Stimulated activated CD4-positive, alpha-beta T cell treated with anti-CD3 and anti-CD28 coated beads, Interleukin-15, amount 100 ng/mL, for 24 hours (primary cell): ENCODE measurements at places on chromosomes 11 and 22.
A peak's percentile ranks its signal among the peaks of the same experiment; 100 is the strongest.

DNA sequence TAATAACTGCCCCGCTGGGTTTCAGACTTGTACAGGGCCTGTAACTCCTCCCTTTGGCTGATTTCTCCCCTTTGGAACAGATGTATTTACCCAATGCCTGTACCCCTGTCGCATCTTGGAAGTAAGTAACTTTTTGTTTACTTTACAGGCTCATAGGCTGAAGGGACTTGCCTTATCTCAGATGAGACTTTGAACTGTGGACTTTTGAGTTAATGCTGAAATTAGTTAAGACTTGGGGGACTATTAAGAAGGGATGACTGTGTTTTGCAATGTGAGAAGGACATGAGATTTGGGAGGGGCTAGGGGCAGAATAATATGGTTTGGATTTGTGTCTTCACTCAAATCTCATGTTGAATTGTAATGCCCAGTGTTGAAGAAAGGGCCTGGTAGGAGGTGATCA, 62.0 kb downstream of the TRPC6 start:
- DNase-seq, result no peak

- no peak for DNase-seq
Measured at GRCh38 chr11:65857500-65857852, 504 bp downstream of the CFL1 start.

DNA sequence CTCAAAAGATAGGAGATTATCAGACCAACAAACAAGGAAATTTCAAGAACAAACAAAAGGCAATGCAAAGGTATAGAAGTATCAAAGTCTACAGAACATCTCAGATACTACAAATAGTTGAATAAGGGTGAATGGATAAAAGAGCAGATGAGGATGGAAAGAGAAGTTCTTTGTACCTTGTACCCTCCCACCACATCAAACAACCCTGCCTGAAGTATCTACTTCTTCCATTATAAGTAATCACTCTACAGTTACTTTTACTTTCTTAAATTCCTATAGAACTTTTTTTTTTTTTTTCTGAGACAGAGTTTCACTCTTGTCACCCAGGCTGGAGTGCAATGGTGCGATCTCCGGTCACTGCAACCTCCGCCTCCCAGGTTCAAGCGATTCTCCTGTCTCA, 35.1 kb downstream of the MTMR2 start:
- no peak for DNase-seq

GRCh38 chr11:55658031-55658573, 3.9 kb upstream of the OR4C6 start:
- no peak for DNase-seq

- no peak for DNase-seq
Measured at GRCh38 chr22:32996702-32997101, 61.5 kb downstream of the SYN3 start.

GRCh38 chr11:105907319-105907718, 114.7 kb downstream of the MSANTD4 start:
- no peak for DNase-seq

DNA sequence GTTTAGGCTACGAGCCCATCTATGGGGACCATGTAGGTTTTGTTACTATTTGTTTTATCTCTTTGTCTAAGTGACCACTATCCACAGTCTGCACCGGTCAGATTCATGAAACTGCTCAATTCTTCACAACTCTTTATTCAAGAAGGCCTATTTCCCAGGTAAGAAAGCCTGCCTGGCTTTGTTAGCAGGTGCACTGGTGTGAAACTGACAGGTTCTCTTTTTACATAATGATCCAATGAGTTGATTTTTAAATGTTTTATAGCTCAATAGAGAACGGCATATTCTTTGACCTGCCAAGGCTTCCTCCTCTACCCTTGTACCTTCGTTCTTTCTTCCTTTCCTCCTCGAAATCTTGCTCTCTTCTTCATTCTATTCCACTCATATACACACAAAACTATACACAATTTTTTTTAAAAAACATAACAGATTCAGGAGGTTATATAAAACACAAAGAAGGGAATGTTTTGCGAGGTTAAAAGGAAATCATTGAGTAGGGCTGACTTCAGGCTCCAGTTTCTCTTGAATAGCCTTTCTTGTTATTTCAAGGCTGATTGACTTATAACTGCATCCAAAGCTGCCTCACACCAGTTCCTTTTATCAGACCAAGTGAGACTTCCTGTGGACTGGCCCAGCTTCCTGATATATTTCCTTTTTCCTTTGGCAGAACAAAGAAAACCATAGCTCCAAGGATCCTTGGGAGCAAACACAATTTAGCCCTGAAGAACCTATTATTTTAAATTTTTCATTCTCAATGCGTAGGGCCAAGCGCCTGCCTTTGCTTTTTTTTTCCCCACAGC, 11.4 kb downstream of the FLI1 start:
- no peak for DNase-seq

GRCh38 chr11:128172046-128172878, 415.1 kb downstream of the ETS1 start:
- peak; percentile 92 for DNase-seq

- no peak for DNase-seq
Measured at GRCh38 chr11:131914361-131914774, 544.0 kb downstream of the NTM start.

DNA sequence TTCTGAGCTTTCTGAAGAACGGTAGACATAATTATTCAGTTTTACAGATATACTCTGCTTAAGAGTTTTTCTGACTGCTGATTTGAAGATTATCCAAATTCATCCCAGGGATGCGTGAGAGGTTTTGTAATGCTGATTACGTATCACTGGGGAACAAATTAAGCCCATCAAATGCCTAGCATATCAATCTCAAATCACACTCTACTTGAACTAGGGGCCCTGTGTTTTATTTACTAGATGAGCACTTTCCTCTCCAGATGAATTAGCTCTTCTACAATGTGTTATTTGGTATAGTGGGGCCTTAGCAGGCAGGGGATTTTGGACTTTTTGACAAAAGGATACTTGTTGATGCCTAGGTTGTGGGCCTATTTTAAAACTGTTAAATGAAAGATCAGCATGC, 177.9 kb downstream of the JRKL start:
- DNase-seq, result no peak

DNA sequence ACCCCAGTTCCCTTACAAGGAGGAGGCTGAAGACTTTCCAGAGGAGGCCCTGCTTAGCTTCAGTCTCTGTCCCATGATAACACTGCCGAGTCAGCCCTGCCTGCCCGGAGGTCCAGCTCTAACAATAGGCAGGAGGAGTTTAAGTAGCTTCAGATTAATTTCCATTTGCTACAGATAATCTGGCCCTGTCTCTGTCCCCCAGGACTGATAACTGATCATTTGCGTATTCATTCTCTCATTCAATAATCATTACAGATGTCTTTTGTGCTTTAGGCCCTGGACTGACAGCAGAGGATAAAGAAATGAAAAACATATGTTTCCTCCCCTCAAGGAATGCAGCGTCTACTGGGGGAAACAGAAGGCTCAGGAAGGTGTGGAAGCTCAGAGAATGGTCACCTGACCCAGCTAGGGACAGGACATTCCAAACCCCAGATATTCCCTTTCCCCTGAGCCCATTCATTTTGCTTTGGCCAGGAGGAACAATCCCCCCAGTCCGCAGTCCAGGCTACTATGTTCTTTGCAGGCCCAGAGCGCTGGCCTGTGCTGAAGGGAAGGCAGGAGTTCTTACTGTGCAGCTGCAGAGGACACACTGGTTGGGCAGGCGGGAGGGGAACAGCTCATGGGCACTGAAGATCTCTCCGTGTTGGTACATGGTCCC, 20.8 kb downstream of the CHRDL2 start:
- DNase-seq, result no peak

DNA sequence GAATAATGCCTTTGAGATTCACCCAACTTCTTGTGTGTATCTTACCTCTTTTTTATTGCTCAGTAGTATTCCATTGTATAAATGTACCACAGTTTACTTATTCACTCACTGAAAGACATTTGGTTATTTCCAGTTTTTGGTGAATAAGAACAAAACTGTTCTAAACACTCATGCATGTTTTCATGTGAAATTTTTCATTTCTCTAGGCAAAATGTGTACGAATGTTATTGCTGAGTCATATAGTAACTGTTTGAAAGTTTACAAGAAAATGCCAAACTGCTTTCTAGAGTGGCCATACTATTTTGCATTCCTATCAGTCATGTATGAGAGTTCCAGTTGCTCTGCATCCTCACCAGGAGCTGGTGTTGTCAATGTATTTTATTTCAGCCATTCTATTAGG, 8.8 kb upstream of the EMSY start:
- DNase-seq, result no peak

DNA sequence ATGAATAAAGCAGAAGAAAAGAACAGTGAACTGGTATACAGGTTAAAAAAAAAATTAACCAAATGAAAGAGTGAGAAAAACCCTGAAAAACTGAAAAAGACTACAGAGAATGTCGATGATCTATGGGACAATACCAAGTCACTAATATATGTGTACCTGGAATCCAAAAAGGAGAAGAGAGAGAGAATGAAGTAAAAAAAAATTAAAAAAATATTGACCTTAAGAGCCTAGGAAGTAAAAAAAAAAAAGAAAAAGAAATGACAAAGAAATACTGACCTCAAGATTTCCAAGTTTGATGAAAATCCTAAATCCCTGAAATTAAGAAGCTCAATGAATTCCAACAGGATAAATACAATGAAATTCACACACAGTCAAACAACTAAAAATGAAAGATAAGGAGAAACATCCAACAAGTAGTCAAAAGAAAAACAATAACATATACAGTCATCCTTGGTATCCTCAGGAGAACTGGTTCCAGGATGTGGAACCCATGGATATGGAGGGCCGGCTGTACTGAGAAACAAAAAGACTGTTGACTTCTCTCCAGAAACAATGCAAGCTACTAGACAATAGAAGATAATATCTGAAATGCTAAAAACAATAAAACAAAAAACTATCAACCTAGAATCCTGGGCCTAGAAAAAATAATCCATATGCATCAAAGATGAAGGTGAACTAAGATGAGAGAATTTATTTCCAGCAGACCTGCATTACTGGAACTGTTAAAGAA, 33.5 kb upstream of the SERPIND1 start:
- DNase-seq, result no peak

DNA sequence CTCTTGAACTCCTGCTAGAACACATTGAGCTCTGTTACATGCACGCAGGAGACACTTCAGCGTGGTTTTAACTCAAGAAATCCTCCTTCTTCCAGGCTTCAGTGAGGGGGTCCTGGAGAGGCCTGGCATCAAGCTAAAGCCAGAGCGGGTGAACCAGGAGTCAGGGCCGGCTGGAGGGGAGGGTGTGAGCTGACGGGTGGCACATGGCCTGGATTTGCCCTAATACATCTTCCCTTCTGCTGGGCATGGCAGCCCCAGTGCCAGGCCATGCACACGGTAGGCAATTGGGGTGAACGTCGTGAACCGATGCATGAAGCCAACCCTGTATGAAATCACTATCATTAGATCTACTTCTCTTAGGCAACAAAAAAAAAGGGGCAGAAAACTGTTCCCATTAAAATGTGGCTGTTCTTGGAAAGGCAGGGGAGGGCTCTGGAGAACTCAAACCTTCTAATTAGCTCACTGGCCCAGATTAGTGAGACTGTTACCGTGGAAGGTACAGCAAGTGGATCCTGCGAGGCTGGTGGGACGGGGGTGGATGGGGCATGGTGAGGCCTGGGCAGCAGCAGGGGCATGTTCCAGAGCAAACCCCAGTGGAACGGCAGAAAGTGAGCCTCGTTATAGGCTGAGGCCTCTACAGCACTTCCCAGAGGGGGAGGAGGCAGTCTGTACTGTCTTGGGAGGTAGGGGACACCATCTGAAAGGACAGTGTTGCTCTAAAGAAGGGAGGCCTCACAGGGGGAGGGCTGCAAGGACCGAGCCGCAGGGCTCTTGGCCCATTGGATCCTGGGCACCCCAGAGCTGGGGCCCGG, 10.6 kb downstream of the IFT27 start:
- no peak for DNase-seq

DNA sequence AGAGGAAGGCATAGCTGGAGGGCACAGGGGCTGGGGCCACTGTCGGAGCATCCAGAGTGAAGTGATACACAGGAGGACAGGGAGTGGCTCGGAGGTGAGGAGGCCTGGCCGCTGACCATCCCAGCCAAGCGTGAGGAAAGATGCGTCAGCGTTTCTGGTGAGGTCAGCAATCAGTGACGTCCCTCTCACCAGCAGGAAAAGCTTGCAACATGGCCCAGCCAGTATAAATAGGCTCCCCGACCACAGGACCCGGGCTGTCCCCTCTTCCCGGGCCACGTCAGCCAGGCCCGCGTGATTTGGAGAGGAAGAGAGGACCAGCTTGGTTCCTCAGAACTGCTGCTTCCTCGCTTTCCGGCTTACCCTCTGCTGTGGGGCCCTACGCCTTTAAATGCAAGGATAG, 4.2 kb upstream of the OSM start:
- no peak for DNase-seq

- DNase-seq, result no peak
Measured at GRCh38 chr11:20093775-20094174, 66.5 kb downstream of the DBX1 start.

- DNase-seq, result no peak
Measured at GRCh38 chr22:35467681-35468434, 67.9 kb downstream of the MCM5 start.

DNA sequence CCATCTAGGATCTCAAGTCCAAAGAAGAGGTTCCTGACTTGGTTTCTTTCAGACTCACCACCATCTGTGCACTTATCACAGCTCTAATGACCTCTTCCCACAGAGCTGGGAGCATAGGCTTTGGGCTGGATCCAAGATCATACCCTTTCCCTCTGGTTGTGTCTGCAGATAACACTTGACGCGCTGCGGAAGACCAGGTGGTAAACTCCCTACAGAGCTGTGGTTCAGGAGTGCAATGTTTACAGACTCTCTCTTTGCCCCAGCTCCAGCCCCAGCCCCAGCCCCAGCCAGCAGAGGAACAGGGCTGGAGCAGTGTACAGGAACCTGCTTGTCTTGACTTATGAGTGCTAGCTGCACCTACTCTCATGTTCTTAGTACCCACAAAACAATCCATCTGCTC, 274.4 kb upstream of the SYN3 start:
- DNase-seq, result no peak

GRCh38 chr11:131683666-131684065, 313.3 kb downstream of the NTM start:
- DNase-seq, result no peak

DNA sequence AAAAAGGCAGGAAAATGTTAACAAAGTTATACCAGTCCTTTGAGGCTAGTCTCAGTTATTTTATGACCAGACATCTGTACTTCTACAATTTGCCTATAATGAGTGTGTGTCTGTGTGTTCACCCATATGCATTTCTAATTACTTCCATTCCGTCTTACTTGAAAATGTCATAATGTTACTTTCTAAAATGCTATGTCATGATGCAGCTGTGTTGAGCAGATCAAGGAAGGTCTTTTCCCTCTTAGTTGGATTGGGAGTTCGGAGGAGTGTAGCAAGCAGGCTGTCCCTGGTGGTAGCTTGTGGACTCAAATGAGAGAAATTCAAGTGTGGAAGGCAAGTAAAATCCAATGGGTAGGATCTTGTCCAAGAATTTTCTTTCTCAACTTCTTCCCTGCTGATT, 3.0 kb downstream of the SNX19 start:
- no peak for DNase-seq
